Activated CD8-positive, alpha-beta memory T cell treated with anti-CD3 and anti-CD28 coated beads for 4 hours (primary cell): ENCODE measurements at places on chromosomes 12 and 14.

GRCh38 chr12:41992022-41992421 is 152.7 kb downstream of the GXYLT1 start:
- DNase-seq, result no peak

GRCh38 chr12:26055087-26055486 is 69.8 kb downstream of the BHLHE41 start:
- no peak for DNase-seq

DNA sequence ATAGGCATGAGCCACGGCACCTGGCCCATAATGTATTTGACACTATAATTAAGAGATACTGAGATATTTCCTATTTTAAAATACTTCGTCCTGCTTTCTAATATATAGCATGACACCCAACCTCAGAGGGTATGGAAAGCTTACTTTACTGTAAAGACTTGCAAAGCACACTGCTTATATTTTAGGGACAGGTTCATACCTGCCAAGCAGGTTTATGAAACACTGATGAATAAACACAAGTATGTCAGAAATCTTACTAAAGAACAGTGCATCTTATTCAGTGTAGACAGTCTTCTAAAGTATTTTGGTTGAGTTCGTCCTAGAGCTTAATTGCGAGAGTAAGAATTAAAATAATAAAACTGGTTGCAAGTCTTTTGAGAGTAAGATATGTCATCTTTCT is 65.4 kb downstream of the PPFIBP1 start:
- DNase-seq, result no peak

- no peak for DNase-seq
Measured at GRCh38 chr14:24677956-24678355, 44.0 kb upstream of the GZMB start.

- DNase-seq, result no peak
Measured at GRCh38 chr12:1201886-1202285, 210.9 kb downstream of the ERC1 start.

DNA sequence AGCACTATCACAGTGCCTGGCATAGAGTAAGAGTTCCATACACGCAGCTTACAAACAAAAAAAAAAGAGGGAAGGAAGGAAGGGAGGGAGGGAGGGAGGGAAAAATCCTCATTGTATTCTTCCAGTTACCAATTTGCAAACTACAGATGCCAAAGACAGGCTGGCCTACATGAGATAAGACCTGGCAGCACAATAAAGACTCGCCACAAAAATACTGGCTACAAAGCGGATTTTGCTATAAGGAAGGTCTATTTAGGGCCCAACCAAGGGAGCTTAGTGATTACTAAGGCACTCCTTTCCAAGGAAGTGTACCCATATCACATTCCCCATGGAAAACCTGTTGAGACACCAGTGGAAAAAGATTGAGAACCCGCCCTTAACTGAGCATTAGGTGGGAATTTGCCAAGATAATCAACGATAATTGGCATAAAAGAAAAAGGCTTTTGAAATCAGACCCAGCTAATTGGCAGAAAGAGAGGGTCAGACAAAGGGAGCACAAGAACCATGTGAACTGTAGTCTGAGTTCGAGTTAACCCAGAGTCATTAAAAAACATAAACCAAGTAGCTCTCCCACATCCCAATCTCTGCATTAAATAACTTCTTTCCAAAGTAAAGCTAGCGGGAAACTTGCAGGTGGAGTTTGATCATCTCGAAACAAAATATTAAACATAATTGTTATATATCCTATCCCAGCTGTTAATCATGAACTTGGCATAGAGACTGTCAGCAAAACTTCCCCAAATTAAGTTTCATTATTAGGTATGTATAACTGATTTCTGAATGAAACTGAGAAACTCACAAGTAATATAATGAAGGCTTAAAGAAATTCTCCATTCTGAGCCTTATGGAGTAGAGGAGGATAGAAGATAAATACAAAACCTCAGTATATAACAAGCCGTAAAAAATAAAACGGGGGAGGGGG is 50.1 kb downstream of the PHLDA1 start:
- DNase-seq, result no peak

DNA sequence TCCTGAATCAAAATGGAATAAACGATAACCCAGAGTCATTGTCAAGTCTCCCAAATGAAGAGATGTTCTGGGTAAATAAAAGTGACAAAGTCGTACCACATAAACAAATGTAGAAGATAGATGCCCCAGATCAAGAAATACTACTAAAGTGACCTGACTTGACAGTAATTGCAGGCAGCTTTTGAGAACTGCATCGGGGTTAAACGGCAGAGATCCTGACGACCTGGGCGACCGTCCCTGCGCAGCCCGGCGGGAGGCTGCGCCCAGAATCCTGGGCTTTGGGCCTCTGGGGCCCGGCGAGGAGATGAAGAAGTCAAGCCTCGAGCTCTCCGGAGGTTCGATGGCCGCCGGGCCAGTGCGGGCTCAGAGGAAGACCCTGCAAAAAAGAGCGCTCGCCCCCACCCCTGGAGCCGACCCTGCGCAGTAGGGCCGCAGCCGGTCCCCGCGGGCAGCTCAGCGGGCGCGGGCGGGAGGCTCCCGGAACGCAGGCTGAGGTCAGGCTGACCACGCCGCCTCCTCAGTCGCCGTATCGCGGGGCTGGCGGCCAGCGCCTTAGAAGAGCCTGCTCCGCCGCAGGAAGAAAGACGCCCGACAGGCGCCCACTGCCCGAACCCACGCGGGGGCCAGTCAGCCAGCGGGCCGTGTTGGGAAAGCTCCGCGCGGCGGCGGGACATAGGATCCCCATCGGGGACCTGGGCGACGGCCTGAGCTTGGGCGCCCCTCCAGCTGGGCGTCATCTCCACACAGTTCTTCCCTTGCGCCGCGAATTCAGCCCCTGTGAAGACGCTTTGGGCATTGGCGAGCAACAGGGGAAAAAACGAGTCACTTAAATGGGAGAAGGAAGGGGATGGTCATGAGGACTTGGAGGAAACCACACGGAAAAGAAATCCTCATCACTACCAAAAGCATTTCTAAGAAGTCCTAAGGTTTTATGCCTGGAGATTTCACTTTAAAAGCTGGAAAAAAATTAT is 16.0 kb downstream of the NKX2-1 start:
- no peak for DNase-seq

DNA sequence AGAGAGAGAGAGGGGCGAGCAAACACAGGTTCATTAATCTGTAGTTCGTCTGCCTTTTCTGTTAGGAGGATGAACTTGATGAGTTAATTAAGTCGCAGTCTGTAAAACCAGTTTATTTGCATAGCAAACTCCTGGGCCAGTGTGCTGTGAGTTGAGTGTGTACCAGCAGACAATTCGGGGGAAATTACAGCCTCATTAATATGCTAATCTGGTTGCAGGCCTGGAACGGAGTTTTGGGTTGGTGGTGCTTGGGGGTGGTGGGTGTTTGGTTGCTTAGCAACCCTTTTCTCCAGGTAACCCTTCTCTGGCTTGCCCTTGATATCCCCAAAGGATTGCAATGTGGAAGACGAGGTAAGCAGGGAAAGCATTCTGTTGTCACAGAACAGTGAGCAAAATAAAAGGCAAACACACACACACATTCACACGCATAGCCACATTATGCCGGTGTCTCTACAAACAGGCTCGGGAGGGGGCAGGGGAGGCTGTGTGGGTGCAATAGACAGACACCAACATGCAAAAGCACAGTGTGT is 29.2 kb upstream of the LHX5 start:
- DNase-seq, result no peak
